ENCODE measurements at places on chromosomes 7 and 10.

DNA sequence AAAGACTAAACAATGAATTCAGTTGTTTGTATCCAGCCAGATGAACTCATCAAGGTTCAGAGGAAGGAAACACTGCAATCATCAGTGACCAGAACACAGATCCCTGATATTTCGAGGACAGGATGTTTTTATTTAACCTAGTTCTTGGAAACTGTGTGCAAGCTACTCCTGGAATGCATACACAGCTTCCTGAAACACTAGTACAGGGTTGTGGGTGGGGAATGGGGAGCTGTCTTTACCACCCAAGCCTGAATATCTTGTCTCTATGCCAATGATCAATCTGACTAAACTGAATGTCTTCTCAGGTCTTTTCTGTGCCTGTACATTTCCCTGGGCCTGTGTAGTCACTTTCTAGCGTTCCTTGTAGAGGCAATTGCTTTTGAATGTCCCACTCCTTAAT, 374.6 kb downstream of the CALN1 start:
- DNase-seq: peak; percentile 2

DNA sequence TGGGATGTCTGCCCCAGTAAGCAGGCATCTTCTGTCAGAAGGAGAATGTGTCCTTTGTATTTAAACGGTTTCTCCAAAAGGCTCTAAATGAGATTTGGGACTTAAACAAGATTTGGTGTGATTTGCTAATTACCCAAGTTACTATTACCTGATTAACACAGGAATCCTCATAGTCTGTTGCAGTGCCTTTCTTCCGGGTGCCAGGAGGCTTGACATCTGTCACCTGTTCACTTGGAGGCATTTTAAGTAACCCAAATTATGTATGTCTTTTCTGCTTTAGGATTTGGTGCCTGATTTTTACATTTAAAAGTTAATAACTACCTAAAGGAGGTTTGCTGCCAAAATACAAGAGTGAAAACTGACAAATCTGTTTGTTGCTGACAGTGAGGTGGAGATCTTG, 587.9 kb upstream of the GALNT17 start:
- no peak for DNase-seq

- no peak for DNase-seq
Observed at GRCh38 chr7:99485094-99485493, 12.4 kb downstream of the ZNF789 start.

DNA sequence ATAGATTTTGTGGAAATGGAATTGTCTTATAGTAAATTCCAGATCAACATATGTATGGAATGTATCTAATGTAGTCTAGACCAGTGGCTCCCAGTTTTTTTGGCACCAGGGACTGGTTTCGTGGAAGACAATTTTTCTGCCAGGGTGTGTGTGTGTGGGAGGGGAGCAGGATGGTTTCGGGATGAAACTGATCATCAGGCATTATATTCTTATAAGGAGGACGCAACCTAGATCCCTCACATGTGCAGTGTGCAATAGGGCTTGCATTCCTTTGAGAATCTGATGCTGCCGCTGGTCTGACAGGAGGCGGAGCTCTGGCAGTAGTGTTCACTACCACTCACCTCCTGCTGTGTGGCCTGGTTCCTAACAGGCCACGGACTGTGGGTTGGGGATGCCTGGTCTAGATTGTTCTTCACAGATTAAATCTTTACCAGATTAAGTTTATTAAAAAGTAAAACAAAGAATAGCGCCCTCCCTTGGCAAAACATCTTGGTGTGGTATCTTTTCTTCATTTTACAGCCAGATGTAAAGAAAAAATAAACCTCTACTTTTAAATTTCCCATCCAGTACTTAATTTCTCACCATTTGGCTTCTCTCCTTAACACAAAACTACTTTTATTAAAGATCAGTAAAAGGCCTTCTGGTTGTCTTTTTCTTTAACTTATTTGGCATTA, 48.4 kb downstream of the SEPTIN7 start:
- DNase-seq: peak; percentile 57

DNA sequence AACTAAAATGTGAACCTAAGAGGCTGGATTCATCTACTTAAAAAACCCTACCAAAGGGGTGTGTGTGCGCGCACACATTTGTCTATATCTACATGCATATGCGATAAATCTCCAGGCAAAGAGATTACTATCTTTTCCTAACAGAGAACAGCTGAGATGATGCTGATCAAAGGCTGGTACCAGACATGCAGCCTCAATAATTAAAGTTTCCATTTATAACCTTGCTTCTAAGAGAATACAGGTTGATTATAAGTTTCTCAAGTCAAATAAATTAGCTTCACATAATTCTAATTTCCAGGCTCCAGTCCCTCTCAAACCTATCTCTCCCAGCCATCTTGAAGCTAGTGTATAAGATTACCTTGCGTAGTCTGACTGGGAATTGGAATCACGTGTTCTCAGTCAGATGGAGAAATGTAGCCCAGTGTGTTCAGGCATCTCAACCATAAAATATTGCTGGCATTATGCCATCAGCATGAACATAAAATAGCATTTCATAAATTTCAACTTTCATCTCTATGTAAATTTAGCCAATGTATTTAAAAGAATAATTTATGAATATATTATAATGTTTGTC, 1062.0 kb downstream of the XPNPEP1 start:
- no peak for DNase-seq

GRCh38 chr10:29316308-29317026, 27.6 kb downstream of the LYZL1 start:
- no peak for DNase-seq

DNA sequence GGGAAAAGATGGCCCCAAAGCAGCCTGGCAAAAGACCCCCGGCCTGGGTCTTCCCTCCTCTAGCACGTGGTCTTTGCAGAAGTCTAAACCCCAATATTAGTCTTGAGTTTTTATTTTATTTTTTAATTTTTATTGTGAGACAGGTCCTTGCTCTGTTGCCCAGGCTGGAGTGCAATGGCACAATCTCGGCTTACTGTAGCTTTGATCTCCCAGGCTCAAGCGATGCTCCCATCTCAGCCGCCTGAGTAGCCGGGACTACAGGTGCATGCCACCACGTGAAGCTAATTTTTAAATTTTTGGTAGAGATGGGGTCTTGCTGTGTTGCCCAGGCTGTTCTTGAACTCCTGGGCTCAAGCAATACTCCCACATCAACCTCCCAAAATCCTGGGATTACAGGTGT, 40.3 kb upstream of the MXI1 start:
- DNase-seq: no peak

DNA sequence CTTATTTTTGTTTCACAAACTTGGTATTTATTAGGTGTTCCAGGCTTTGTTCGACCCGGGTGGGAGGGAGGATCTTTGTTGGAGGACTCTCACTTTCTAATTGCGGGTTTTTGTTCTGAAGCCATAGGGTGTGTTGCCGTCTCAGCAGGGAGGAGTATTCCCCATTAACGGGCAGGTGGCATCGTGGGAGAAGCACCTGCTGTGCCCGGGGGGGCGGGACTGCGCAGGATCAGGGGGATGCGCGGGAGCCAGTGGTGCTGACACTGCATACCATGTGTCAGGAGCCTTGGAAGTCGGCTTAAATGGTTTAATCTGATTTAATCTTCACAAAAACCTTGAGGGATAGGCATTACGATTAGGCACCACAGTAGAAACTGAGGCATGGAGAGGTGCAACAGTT, 113.0 kb downstream of the MGMT start:
- DNase-seq: no peak

- no peak for DNase-seq
Observed at GRCh38 chr7:150435047-150435389, 15.4 kb upstream of the GIMAP8 start.

GRCh38 chr10:105291571-105291970, 650.5 kb downstream of the SORCS3 start:
- DNase-seq: no peak

- DNase-seq: no peak
Observed at GRCh38 chr10:34762603-34763299, 52.3 kb downstream of the PARD3 start.

DNA sequence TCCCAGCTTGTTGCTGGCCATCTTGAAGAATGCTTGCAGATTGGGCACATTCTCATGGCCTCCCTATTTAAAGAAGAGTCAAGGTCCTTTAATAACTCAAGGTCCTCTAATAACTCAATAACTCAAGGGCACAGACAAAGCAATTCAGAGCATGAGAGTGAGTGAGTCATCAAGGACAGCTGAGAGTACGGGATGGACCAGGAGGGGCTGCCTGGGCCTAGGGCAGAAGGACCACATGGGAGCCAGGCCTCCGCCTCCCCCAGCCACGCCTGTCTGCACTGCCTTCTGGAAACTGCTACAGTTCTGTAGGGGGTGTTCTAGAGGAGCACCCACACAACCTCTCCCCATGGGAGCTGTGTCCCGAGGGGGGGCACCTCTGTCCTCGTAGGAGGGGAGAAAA, 48.9 kb downstream of the ZNF503 start:
- DNase-seq: peak; percentile 19

DNA sequence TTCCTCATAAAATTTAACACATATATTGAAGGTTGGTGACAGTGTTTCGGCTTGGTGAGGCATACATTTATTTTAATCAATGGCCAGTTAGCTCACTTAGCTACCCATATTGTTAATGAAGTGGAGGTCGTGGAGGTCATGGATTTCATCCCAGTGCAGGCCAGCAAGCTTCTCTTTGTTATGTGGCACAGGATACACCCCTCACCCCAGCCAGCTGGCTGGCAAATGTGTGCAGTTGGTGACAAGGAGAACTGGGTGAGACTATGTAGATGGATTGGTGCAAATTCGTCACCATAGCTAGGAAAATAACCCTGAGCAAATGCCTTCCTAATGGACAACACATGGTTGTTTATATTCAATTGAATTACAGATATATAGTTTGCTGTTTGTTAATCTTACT, 50.5 kb upstream of the FOXP2 start:
- no peak for DNase-seq

DNA sequence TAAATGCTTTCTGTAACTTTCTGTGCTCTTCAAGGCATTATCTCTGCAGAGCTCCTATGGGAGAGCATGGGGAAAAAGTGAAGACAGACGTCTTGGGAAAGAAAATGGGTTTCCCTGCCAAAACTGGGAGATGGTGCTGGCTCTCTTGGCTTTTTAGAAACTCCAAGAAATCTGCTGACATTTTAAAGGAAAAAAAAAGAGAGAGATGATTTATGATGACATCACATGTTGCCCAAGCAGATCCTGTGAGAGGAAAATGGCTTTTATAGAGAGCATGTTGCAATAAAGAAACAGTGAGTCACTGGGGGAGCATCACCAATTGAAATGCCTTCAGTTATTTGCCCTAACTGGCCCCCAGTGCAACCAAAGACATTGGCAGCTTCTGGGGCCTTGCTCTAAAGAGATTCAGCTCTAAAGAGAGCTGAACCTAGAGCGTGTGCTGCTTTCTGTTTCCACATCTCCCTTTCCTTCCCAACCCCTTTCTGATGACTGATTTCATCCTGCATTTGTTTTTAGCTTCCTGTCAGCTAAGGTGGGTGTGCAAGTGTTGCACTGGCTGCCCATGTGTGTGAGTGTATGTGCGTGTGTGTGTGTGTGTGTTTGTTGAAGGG, 37.7 kb downstream of the LRMDA start:
- DNase-seq: peak; percentile 88

DNA sequence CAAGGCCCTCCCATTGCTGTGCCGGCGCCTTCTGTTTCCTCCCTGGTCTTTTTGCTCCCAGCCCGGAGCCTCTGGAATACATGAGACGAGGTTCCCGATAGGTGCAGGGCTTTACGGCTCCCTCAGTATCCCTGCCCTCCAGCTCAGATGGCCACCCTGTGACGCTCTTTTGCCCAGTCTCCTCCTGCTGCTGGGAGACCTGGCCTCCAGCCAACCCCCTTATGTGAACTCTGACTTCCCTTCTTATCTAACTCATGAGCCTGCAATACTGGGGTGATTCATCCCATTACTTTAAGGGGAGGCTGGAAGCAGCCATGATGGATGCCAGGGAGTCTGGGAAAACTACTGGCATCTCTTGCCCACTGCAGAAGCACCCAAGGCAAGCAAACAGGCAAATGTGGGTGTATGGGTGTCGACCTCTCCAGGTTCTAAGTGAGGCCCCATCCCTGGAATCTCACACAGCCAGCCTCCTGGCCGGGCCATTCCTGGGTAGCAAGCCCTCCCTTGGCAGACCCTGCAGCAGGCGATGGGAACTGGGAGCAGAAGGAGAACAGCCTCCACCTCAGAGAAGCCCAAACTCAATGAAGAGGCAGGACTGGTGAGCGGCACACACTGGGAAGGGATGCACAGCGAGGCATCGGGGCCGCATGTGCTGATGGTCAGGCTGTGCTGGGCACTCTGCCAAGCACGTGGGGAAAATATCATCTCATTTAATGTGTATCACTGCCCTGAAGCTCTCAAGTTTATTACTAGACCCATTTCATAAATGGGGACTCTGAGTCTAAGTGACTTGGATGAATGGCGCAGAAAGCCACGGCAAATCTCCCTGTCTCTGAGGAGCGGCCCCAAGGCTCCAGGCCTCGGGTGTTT, 97.5 kb downstream of the FAM53B start:
- DNase-seq: peak; percentile 90

DNA sequence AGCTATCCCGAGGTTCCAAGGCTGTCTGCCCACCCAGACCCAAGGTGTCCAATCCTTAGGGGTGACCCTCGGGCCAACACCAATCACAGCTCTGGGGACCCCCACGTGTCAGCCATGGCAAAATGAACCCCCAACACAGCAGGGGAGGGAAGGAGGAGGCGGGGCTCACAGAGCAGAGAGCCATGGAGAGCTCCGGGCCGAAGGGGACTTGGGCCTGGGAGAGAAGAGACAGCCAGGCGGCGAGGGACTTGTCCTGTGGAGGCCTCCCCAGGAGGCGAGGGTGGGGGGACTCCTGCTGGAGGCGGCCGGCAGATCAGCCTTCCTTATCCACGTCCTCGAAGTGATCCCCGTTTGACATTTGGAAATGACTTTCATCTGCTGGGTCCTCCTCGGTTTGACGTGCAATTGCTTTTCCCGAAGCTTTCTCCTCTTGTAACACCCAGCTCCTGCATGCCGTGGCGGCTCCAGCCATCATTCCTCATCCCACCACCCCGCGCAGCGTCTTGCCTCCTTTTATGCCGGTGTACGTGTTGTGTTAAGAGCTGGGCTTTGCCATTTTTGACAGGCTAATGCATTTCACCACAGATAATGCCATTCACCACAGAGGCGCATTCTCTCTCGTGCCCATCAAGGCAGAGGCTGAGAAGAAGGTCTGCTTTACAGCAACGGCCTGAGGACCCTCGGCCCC, 337.4 kb downstream of the DNAJB6 start:
- DNase-seq: no peak

DNA sequence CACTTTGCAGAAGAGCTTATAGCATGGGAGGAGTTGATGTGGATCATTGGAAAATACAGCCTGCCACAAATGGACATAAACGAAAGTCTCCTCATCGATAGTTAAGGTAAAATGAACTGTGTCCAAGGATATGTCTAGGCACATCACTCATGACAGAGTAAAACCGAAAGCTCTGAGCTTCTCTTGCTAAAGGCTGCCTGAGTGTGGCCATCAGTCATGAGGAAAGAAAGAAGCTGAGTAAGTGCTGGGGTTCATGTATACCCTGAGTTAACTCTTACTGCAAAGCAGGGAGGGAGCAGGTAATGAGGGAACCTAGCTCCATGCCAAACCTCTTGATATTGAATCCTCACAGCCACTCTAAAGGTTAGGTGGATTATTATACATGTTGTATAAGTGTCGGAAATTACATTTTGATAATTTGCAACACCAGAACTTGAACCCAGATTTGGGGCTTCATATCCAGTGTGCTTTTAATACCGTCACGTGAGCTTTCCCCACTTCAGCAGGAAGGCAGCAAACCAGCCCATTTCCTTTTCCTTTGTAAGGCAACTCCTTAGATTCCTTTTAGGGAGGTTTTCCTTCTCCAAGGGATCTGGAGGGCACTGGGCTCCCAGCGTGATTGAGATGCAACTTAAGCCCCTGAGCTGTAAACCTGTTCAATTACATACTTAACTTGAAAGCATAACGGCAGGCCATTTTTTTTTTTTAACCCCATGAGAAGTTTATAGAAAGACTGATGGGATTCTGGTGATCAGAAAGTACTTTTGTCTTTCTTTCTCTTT, 215.0 kb downstream of the PHF14 start:
- no peak for DNase-seq
